Head of caudate nucleus (tissue), 42 donors: ENCODE measurements at places on chromosomes 4 and X.

DNA sequence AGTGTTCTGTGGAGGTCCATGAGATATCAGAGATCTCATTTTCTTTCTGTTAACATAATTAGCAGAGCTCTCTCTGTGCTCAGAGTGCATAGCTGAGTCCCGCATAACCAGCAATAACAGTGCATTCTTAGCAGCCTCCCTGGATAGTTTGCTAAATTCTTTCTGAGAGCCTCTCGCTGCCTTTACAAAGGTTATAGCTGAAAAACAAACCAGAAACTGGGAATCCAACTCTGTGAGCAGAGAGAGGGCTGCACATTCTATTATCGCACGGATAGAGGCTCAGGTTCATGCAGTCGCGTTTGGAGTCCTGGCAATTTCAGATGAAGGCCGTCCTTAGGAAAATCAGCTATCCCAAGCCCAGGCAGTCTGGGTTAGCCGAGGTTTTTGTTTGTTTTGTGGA is 1.2 kb downstream of the ENPP6 start:
- DNase-seq: no peak

DNA sequence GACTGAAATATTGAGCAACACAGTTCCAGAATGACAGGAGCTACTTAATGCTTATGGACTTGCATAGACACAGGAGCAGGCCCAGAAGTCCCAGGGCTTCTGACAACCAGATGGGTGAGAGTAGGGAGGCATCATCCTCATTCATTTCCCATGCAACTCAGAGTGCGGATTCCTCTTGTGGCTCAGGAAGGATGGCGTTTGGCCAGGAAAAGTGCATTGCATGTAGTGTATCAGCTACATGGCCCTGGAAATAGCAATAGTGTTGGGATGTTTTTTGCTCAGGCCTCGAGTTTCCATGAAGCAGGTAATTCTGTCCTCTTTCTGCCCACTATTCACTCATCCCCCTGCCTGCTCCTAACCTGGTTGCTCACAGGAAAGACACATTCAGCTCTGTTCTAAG is 136.6 kb downstream of the PDGFRA start:
- DNase-seq: no peak

GRCh38 chrX:155877288-155877687 is 3.9 kb upstream of the VAMP7 start:
- no peak for DNase-seq

GRCh38 chr4:71604785-71605184 is 179.1 kb downstream of the GC start:
- DNase-seq: no peak

GRCh38 chr4:107666134-107666533 is 53.9 kb downstream of the PAPSS1 start:
- no peak for DNase-seq

DNA sequence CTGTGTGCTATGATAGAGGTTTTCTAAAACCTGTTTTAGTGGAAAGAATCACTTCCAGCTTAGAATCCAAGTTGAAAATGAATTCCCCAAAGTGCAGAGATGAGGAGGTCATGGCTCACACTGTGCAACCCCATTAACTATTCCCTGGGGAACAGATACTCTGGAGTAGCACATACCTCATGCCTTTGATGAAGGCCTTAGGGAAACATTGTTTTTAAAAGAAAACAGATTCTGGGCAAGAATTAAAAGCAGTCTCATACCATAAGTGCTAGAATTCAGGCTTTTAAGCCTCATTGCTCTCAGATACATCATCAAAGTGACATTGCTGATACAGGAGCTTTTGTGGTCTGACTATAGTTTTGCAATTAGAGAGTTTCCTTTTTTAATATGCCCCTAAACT is 115.1 kb downstream of the NDST4 start:
- no peak for DNase-seq

- DNase-seq: no peak
These were observed 41.9 kb upstream of the NSG1 start for GRCh38 chr4:4344915-4345527.

GRCh38 chrX:50442426-50443116 is 28.1 kb downstream of the DGKK start:
- no peak for DNase-seq

- no peak for DNase-seq
These were observed 91.1 kb downstream of the PCDH7 start for GRCh38 chr4:30811296-30811695.

DNA sequence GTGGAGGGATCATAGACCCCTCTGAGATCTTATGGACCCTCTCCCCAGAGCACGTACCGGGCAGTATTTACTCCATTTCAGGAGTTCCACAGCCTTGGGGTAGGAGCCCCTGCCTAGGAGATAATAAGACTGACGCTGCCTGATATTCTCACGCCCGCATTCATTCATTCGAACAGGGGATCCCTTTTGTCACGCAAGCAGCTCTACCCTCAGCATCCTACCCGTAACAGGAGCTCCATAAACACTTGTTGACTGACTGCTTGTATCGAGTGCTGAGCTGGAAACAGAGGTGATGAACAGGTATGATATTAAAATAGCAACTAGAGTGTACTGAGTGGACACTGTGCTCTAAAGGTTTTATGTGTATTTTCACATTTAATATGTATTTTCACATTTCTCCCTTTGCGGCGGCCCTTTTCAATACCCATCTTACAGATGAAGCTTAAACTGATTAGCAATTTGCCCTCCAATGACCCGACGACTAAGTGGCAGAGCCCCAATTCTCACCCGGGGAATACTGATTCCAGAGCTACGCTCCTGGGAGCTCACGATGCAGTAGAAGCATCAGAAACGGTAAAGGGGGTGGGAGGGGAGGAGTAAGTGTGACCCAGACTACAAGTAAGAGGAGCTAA is 888 bp downstream of the RAB28 start:
- DNase-seq: no peak

DNA sequence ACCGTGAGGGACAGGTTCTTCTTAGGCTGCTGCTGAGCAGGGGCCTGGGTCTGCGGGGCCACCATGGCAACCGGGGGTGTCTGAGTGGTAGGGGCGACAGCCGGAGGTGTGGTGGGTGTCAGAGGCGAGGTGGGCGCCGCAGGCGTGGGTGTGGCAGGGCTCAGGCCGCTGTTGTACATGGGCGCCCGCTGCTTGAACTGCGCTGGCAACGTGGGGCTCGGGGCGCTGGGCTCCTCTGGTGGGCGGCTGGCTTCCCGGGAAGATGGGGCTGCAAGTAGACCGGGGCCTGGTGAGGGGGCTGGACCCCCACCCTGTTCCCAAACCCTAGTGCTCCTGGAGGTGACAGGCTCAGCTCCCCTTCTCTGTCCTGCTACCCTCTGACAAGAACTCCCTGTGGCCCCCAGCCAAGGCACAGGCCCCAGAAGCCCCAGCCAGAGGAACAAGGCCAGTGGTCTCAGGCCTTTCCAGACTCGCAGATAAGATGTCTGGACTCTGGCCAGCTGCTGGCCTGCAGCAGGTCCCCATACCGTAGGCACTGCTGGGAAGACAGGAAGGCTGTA is 24.8 kb downstream of the NELFA start:
- no peak for DNase-seq

GRCh38 chr4:8770518-8771257 is 101.0 kb downstream of the HMX1 start:
- no peak for DNase-seq

GRCh38 chr4:186102931-186103330 is 1.6 kb upstream of the FAM149A start:
- DNase-seq: no peak

DNA sequence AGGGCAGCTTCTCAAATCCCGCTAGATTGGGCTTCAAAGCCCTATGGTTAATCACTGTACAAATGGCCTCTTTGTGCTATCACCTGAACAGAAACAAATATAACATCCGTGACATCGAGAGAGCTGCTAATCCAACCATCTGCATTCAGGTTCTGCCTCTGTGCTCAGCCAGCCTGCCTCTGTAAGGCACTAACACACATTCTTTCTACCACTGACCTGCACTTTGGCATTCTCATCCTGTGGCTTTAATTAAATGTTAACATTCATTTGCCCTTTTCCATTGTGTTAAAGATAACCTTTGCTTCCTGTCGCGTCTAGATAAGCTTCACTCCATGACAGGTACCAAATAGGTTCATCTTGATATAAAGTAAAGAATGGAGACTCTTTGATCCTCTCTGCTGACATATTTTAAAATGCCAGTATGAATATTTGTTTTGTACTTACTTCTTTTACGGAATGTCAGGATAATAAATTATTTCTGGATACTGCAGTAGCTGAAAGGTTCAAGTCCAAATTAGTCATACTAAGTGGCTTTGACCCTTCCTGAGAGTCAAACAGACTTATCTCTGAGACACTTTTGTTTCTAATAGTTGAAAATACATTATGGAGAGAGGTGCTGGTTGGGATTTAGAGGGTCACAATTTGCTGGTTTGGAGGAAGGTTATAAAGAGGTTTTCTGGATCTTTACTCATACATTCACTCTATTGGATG is 505.7 kb downstream of the PACRGL start:
- no peak for DNase-seq

DNA sequence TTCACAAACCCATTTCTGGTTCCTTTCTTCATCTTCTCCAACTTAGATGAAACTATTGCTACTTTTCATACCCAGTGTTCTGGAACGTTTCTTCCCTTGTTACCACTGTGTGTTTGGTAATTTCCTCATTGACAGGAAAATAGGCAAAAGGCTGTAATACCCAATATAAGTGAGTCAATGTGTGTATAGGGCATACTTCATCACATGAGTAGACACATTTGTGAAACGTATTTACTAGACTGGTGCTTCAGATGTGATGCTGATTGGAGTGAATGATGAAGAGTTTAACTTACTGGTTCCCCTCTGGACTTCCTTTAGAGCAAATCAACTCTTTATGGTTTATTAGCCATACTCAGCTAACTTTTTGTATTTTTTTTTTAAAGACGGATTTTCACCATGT is 195.1 kb upstream of the ATP6AP2 start:
- no peak for DNase-seq

DNA sequence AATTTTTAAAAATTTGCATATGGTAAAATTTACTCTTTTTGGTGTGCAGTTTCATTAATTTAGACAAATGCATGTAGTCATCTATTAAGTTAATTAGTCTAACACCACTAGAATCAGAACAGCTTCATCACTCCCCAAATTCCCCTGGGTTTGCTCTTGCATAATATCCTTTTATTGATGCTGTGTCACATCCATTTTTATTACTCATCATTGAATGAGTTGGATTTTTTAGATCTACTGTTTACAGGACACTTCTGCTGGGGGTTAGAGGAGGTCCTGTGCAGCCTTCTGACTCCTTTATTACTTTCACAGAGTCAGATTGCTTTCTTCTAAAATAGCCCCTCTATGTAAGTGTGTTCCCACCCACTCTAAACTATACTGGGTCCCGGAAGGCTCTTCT is 65.9 kb downstream of the MTHFD2L start:
- DNase-seq: no peak

GRCh38 chr4:142324572-142324971 is 521.5 kb downstream of the INPP4B start:
- DNase-seq: no peak

GRCh38 chr4:98838977-98839618 is 89.8 kb downstream of the EIF4E start:
- no peak for DNase-seq

DNA sequence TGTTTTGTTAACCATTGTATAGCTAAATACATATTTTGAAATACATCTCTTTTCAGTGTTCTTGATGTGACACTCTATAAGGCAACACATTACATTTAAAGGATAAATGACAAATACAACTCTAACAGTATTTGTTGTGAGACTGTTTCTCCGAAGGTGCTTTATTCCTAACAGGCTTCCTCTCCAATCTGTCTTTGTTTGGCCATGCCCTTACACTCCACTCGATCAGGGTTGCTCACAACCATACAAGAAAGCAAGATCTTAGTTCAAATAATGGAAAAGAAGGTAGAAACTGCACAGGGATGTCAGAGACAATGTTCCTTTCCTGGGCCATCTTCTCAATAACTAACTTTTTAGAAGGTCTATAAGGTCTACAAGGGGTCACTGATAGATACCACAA is 36.5 kb downstream of the AMMECR1 start:
- no peak for DNase-seq

GRCh38 chrX:27276751-27277150 is 186.4 kb downstream of the PPP4R3C start:
- DNase-seq: no peak

- no peak for DNase-seq
These were observed 63.3 kb upstream of the RXFP1 start for GRCh38 chr4:158458271-158458895.

DNA sequence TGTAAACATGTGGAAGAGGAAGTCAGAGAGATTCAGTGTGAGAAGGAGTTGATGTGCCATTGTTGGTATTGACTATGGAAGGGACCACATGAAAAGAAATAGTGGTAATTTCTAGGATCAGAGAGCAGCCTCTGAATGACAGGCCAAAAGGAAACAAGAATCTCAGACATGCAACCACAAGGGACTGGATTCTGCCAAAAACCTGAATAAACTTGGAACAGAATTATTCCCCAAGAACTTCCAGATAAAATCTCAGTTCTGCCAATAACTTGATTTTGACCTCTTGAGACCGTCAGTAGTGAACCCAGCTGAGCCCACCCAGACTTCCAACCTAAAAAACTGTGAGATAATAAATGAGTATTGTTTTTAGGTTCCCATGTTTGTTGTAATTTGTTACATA is 653.6 kb upstream of the NR3C2 start:
- DNase-seq: no peak

GRCh38 chr4:113148925-113149324 is 99.5 kb downstream of the ANK2 start:
- DNase-seq: no peak

DNA sequence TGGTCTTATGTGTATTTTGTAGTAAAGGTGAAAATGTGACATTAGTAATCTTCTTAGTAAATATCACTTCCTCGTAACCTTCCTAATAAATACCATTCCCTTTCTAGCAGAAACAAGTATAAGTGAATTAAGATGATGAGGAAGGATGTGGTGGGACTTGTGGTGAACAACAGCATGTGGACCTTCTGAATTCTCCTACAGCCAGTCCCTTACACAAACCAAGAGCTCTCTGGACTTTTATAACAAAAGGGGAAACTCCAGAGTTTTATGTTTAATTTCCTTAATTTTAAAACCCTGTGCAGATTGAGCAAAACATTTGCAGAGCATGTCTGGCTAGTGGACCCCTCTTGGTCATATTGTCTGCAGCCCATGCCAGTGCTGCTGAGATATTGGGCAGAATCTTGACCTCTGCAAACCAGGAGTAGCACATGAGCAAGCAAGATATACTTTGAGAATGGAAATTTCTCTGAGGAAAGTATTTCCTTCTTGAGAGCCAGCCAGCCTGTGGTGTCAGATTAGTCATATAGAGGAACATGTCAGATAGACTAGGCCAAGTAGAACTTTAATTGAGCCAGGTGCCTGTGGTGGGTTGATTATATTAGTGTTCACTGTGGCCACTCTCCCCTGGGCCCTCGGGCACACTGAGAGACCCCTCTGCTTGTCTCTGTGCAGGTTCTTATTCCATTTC is 328.2 kb downstream of the DKK2 start:
- DNase-seq: no peak
